OCI-LY7 (cell line): ENCODE measurements at places on chromosomes 16 and 17. TPM values are rescaled to one million over a fixed set of nuclear protein-coding genes. Genes with fewer than 3 reads are reported as not detected.

Gene MSI2
- 164 and 193 TPM in 2 replicates for total RNA-seq

Gene SEZ6L2
- 0.83 and 1.0 TPM in 2 replicates for total RNA-seq

Gene CACNA1G
- total RNA-seq: not detected in 2 replicates

Gene PHKG2
- 41.9 and 46.5 TPM in 2 replicates for total RNA-seq

Gene KRT24
- not detected in 2 replicates for total RNA-seq

Gene PDILT
- not detected in 2 replicates for total RNA-seq

Gene STXBP4
- 12.6 and 13.4 TPM in 2 replicates for total RNA-seq

Gene LITAF
- 34.2 and 43.2 TPM in 2 replicates for total RNA-seq

Gene STX1B
- 2.1 and 2.4 TPM in 2 replicates for total RNA-seq

Gene CD300LD
- total RNA-seq: not detected in 2 replicates

Gene CHST4
- total RNA-seq: 0.28 and 0.29 TPM in 2 replicates

Gene CCL4L2
- not detected in 2 replicates for total RNA-seq

Gene SPATA2L
- 6.7 and 7.2 TPM in 2 replicates for total RNA-seq

Gene UBALD1
- 34.1 and 34.9 TPM in 2 replicates for total RNA-seq

Gene CD300E
- not detected in 2 replicates for total RNA-seq

Gene C17orf78
- total RNA-seq: not detected in 2 replicates

Gene CCL17
- total RNA-seq: not detected in 2 replicates
